ENCODE measurements at places on chromosomes 1 and 21.

GRCh38 chr21:37427221-37427620 is 60.6 kb downstream of the DYRK1A start:
- no peak for DNase-seq

- no peak for DNase-seq
Measured at GRCh38 chr1:58573705-58574591, 3.1 kb downstream of the TACSTD2 start.

DNA sequence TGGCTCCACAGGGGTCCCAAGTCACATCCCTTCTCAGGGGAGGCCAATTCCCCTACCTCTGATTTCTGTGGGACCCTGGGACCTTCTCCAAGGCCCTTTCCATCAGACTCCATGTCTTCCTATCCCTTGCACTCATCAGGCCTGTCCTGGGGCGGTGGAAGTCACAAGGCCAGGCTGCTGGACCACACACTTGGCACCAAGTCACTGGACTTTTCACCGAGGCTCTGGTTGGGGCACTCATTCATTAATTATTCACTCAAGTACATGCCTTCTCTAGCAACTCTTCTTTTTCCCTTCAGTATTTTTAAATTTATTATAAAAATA is 11.2 kb upstream of the FOXO6 start:
- no peak for DNase-seq

- no peak for DNase-seq
Measured at GRCh38 chr21:14870853-14871149, 194.0 kb downstream of the NRIP1 start.

Measured in fibroblast of skin of right quadriceps (primary cell).